NAMALWA (cell line): ENCODE measurements at places on chromosomes 12 and 14.

GRCh38 chr12:69000074-69000473 is 67.1 kb upstream of the CPM start:
- no peak for DNase-seq

GRCh38 chr12:100348657-100349454 is 8.0 kb upstream of the SLC17A8 start:
- DNase-seq = peak; percentile 45

DNA sequence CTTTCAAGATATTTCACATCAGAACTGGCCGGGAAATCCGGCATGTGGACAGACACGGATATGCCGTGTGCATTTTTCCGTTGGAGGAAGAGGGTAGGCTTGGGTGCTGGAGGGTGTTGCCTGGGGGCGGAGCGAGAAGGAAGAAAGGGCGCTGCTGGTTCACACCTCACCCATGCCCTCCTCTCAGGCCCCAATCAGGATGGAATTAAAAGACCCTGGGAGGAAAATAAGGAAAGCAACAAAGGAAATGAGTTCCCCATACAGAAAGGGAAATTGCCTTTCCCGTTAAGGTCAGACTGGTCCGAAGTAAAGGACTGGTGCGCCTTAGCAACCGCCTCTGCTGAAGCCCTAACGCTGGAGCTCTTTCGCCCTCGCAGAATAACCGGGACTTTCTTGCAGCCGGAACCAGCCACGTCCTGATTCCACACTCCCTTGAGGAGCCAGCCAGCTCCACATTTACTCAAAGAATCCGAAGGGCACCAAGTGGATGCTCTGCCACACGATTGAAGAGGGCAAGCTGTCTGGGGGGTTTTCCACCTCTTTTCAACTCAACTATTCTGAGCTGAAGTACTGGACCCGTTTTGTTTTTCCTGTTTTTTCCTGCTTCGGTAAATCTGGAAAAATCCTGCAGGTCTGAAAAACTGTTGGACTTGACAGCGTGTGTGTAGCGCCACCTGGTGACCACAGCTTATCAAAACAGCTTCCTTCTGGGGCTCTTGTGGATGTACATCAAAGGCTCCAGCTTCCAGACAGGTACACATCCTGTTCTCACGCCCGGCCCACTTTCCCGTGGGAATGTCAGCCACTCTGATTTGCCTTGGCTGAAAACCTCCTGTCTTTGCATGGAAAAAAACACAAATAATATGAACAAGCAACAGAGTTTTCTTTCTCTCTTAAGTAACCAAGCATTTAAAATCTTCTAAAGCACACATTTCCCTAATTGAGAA is 37.6 kb upstream of the BCL2L14 start:
- DNase-seq = peak; percentile 75

- DNase-seq = no peak
These were observed 39.4 kb upstream of the FUT8 start for GRCh38 chr14:65373016-65373670.

GRCh38 chr14:78417532-78417931 is 247.4 kb downstream of the NRXN3 start:
- no peak for DNase-seq

DNA sequence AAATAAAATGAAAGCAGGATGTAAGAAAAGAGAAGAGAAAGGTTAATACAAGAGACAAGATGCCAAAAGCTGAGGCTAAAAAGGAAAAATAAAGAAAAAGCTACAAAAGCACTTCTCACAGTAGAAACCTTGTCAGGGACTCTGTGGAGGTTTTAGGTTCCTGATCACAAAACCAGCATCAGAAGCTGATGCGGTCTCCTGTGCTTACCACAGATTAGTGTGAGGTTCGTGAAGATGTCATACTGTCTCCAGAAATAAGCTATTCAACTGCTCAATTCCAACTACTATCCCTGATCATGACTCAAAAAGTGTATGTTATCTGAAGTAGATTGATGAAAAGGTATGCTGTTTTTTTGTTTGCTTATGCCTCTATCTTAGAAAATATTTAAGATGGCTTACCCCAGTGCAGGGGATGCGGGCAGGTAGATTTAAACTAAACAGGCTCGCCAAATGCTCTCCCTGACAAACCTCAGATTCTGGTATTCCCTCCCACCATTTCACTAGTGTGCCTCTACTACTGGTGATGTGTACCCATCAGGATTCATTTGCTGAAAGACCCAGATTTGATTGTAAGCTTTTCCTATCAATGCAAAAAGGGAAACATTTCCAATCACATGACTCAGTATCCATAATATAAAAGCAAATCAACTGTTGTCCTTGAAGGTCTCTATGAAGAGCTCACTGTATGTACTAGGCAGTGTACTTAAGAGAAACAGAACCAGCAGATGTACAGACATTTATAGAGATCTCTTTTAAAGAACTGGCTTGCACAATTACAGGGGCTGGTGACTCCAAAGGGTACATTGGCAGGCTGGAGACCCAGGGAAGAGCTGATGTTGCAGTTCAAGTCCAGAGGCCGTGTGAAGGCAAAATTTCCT is 169.5 kb upstream of the FOXN3 start:
- no peak for DNase-seq

DNA sequence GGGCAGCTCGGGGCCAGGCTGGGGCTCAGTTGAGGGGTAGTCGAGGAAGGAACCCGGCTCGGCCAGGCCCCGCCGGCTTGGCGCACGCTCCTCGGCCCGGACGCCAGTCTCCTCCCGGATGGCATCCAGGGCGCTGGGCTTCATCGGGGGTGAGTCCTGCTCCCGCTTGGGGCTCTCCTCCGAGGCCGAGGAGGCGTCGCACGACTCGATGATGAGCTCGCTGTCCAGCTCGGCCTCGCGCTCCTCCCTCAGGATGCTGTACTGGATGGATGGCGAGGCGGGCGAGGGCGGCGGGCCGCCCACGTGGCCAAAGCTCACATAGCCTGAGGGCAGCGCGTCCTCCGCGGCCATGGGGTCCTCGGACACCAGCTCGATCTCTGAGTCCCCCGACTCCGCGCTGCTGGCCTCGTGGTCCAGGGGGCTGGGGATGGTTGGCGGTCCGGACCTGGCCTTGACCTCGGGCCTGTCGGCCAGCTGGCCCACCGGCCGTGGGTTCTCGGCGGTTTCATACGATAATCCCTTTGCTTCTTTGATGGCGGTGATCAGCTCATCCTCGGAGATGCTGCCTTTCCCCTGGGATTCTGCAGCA is 143.4 kb downstream of the RTN1 start:
- DNase-seq = no peak

DNA sequence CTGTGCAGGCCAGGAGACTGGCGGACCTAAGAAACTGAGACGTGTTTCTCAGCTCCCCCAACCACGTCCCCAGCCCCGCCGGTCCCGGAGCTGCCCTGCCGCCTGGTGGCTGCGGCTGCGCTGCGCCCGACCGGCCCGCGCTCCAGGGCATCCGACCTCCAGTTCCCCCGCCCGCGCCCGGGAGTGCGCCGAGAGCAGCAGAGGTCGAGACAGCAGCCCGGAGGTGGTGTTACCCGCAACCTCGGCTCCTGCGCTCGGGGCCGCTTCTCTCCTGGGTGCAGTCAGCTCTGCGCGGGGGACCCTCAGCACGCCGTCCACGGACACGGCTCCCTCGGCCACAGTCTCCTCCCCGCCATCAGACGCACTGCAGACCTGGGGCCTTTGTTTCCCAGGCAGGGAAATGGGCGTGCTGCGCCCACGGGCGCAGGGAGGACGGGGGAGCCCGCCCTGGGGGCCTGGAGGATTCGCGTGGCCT is 21.6 kb upstream of the GPR132 start:
- DNase-seq = peak; percentile 91

GRCh38 chr12:18262514-18262913 is 1.2 kb downstream of the PIK3C2G start:
- no peak for DNase-seq

- no peak for DNase-seq
These were observed 254.7 kb upstream of the TBX3 start for GRCh38 chr12:114938487-114939210.
